Activated CD4-positive, alpha-beta T cell treated with anti-CD3 and anti-CD28 coated beads, Interleukin-2, amount 50 U/mL, for 48 hours (primary cell): ENCODE measurements at places on chromosomes 1 and 21.

DNA sequence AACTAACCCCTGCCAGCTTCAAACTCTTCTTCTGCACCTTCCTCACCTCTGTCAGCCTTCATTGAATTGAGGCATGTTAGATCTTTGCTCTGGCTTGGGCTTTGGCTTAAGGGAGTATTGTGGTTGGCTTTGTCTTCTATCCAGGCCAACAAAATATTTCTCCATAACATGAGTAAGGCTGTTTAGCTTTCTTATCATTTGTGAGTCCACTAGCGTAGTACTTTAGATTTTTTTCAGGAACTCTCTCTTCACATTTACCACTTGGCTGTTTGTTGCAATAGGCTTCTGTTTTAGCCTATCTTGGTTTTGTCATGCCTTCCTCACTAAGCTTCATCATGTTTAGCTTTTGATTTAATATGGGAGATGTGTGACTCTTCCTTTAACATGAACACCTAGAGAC lies 417.5 kb downstream of the NCAM2 start:
- DNase-seq = no peak

DNA sequence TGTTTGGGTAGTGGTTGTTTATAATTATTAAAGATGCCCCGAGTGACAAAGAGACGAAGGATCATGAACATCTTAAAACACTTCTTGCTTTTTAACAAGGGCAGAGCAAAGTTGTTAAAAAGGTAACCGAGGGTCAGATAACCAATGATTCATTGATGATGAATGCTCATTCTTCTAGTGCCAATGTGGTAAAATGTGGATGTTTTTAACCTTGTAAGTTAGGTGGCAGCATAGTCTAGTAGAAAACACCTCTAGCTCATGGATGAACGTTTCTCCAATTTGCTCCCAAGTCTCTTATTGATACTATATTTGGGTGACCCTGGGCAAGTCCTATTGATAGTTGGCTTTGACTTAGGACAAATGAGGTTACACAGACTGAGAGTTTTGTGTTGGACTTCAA lies 167.9 kb downstream of the KIF26B start:
- DNase-seq = no peak

GRCh38 chr1:159821171-159821867 lies 5.4 kb upstream of the SLAMF8 start:
- DNase-seq = no peak

DNA sequence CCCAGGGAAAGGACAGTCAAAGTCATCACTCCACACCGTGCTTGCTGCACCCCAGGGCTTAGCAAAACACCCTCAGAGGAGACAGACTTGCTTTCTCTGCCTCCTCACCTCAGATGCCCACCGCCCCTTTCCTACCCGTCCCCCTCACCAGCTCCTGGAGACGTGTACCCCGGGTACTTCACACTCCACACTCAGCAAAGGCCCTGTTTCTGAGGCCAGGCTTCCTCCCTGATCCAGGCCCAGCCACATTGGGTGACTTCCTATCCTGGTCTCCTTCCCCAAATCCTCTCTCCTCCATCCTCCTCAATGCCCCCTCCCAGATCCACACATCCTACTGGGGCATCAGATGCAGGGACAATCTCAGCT lies 116.7 kb downstream of the DMRTB1 start:
- DNase-seq = no peak

- DNase-seq = no peak
Observed at GRCh38 chr1:219177363-219177762, 3.7 kb downstream of the LYPLAL1 start.

GRCh38 chr1:58149271-58149812 lies 397.2 kb downstream of the OMA1 start:
- DNase-seq = no peak

DNA sequence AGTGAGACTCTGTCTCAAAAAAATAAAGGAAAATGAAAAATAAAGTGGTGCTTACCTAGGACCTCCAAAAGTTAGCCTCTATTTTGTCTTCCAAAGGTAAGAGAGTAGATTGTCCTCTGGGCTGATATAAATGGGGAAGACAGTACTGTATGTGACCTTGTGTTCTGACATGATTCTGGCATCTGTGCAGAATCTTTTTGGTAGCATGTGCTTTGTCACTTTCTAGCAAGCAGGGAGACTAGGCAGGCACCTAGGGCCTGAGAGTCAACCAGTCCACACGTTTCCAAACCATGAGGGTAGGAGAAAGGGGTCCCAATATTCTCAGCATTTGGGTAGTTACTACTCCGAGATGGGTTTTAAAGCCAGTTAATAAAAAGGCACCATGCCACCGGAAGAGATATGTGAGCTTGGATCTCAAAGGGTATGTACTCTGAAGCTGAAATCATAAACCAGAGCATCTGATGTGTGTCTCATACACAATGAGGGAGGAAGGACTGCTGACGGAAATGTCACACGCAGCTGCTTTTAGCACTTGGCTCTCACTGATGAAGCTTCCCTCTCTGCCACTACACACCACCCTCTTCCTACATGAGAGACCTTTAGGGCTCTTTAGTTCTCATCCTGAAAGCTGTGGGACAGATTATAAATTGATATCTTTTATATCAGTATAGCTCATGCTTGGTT lies 27.0 kb upstream of the SLC16A1 start:
- DNase-seq = no peak

DNA sequence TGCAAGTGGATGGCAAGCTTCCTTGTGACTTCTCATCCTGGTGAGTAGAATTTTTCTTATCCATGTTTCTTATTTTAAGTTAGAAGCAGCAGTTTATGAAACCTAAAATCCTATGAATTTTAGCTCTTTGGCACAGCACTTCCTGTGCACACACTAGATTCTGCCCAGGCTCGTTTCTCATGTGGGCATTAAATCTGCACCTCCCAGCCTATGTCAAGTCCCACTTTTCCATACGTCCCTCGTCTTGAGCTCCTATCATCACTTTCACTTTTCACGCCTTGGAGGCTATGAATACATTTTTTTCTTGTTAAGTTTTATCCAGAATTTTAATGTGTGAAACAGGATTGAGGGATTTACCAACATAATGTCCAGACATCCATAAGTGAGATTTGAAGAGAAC lies 142.1 kb downstream of the MRPS6 start:
- no peak for DNase-seq

GRCh38 chr1:55057270-55057955 lies 18.1 kb downstream of the PCSK9 start:
- DNase-seq = no peak

GRCh38 chr1:150576794-150577556 lies 2.4 kb downstream of the MCL1 start:
- no peak for DNase-seq

DNA sequence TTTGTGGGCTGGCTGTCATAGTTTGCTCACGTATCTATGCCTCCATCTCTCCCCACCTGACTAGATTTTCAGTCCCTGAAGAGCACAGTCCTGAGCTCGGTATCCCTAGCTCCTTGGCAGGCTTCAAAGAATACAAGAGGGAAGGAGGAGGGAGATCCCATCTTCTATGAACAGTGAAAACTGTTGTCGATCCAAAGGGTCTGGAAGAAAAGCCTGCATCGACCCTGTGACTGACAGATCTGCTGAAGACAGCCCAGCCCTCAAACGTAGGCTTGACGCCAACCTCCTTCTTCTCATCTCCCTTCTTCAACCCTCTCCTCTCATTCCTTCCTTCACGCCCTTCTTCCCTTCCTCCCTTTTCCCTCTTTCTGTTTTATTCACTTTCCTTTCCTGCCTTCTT lies 13.3 kb upstream of the ADORA1 start:
- DNase-seq = no peak

DNA sequence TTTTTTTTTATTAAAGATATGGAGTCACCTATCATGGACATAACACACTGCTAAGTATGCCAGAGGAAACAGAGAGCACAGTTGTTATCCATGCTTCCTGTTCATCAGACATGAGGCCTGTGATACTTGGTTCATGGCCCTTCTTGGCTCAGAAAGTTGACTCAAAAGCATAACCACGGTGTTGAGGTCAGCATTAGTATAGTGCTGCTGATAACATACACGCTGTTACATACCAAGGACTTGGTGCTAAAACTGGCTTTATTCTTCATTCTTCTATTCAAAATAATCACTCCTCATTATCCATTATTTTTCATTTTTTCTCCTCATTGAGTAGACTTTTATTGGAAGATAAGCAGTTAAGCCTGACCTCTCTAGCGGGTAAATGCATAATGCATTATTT lies 464.1 kb downstream of the ADGRL2 start:
- DNase-seq = no peak

DNA sequence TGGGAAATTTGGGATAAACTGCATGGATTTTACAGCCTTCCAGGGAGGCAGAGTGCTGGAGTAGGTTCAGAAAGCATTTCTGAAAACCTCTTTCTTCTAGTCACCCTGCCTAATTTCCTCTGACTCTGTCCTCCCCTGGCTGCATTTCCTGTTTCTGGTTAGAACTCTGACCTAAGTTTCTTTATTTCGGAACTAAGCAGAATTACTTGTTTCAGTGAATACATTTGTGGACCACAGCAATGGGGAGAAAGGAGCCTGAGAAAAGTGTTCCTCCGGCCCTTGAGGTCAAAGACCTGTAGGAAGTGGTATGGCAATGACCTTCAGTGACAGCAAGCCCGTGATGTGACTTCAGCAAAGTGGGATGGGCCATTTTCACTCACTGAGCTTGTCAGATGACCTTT lies 173.4 kb upstream of the RUNX1 start:
- DNase-seq = peak; percentile 64

DNA sequence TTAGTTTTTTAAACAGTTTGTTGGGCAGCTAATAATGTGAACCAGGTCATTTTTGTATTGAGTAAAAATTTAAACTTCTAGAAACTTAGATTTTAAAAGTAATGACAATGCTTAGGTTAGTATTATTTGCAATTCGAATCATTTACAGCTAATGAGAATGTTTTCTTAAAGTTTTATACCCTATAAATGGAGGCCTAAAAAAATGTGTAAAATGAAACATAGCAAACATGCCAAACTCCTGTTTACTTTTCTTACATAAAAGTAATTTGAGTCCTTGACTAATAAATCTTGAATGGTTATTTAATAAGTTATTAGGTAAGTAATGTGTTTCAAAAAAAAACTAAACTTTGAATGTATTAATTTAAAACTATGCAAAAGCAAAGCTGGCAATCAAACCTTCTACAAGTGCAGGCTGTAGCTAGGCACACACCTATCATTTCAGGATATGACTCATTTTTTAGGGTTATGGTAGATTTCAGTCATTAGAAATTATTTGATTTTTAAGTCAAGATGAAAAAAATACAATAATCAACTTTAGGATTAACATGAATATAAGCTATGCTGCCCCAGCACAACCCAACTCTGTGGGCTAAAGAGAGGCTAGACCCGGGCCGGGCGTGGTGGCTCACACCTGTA lies 41.5 kb downstream of the CLSTN1 start:
- DNase-seq = no peak

GRCh38 chr1:23698466-23698865 lies 6.9 kb downstream of the RPL11 start:
- DNase-seq = no peak
